Placental pericyte (primary cell): ENCODE measurements at places on chromosomes 6 and 20. TPM values are rescaled to one million over a fixed set of nuclear protein-coding genes. Genes with fewer than 3 reads are reported as not detected.

The GHRH gene
- not detected in 2 replicates for total RNA-seq

The RNF39 gene
- total RNA-seq = not detected in 2 replicates

The TOX2 gene
- 9.0 and 10.5 TPM in 2 replicates for total RNA-seq

The CDH26 gene
- total RNA-seq = not detected in 2 replicates

The CRISP1 gene
- total RNA-seq = not detected in 2 replicates

The LST1 gene
- total RNA-seq = not detected in 2 replicates

The SPATS1 gene
- 0.14 TPM in 1 of 2 replicates, not detected in the other for total RNA-seq

The CST4 gene
- 10.7 TPM in 1 of 2 replicates, not detected in the other for total RNA-seq

The SULF2 gene
- 3.3 and 5.5 TPM in 2 replicates for total RNA-seq

The RUNX2 gene
- total RNA-seq = 9.0 and 18.3 TPM in 2 replicates

The TSPO2 gene
- not detected in 2 replicates for total RNA-seq

The GABRR1 gene
- total RNA-seq = not detected in 2 replicates

The SCP2D1 gene
- not detected in 2 replicates for total RNA-seq

The PIGU gene
- 10.7 and 22.2 TPM in 2 replicates for total RNA-seq

The SLC22A1 gene
- total RNA-seq = 0.14 and 0.44 TPM in 2 replicates

The SLC35F1 gene
- total RNA-seq = under 0.01 TPM in 1 of 2 replicates, not detected in the other
